ENCODE measurements at places on chromosomes 16 and 17.

GRCh38 chr17:68908045-68908444, 47.1 kb downstream of the ABCA8 start:
- DNase-seq, result no peak

- no peak for DNase-seq
These were observed 7.1 kb downstream of the MINK1 start for GRCh38 chr17:4839965-4840892.

DNA sequence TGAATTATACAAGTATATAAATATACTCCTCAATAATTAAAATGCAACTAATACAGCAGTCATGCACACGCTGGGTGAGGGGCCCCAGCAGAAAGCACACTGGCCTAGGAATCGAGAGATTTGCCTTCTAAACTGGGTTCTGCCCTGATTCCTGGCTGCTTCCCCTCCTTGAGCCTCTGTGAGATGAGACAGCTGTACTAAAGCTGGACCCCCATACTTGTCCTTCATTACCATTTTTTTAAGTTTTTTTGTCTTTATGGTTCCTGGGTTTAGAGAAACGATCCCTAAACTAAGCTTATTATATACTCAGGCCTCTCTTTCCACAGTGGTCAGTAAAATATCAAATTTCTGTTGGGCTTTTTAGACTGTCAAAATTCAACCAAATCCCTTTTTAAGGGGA, 195.1 kb upstream of the DYNLRB2 start:
- DNase-seq, result no peak

GRCh38 chr17:53058031-53058430, 764.7 kb upstream of the KIF2B start:
- DNase-seq, result no peak

DNA sequence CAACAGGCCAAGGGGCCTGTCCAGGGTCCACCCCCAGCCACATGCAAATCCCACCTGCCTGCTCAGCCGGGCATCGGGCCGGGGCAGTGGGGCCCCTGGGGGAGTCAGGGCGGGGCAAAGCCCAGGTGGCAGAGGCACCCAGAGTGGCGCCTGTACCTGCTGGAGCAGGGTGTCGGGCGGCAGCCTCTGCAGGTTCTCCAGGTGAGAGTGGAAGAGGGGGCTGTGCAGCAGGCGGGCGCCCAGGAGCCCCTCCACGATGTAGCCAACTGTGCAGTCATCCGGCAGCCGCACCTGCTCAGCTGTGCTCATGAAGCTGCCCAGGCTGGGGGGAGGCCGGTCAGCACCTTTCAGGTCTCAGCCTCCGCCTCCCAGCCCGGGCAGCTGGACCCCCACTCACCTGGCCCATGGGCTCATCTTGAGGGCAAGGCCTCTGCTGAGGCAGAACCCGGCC, 2.1 kb downstream of the RFNG start:
- no peak for DNase-seq

- no peak for DNase-seq
These were observed 312.2 kb upstream of the GOT2 start for GRCh38 chr16:59046335-59046734.
